ENCODE measurements at places on chromosomes 1 and 21. TPM values are rescaled to one million over a fixed set of nuclear protein-coding genes. Genes with fewer than 3 reads are reported as not detected.
A peak's percentile ranks its signal among the peaks of the same experiment; 100 is the strongest.

The SYTL1 gene
- 4.2 TPM for total RNA-seq

The PCSK9 gene
- 3.6 TPM for total RNA-seq

GRCh38 chr1:207882692-207883091, 28.2 kb downstream of the CD34 start:
- DNase-seq = no peak

GRCh38 chr1:241156231-241156965, 200.6 kb downstream of the RGS7 start:
- peak; percentile 86 for DNase-seq

- DNase-seq = no peak
Observed at GRCh38 chr21:45859041-45859761, 122.4 kb upstream of the COL6A1 start.

DNA sequence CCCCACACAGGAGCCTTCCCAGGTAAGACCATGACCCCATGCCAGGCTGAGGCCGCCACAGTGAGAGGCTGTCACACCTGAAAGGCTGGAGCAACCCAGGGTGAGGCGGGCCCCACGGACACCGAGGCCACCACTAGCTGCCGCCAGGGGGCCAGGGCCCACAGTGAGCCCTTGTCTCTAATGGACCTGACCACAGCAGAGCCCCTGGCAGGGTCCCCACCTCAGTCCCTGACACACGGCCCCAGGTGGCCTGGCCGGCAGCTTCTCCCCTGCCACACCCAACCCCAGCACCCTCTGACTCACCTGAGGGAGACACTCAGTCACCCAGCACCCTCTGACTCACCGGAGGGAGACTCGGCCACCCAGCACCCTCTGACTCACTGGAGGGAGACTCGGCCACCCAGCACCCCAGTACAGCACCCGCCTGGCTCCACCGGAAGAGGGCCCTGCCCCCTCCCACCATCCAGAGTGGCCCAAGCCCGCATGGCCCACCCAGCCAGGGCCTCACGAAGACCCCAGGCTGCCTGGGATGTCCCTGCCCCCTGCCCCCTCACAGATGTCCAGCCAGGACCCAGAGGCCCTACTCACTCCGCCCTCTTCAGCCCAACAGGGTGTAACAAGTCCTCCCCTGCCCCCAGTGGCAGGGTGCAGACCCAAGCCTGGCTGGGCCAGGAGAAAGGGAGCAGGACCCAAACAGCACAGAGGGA, 4.4 kb downstream of the DVL1 start:
- no peak for DNase-seq

DNA sequence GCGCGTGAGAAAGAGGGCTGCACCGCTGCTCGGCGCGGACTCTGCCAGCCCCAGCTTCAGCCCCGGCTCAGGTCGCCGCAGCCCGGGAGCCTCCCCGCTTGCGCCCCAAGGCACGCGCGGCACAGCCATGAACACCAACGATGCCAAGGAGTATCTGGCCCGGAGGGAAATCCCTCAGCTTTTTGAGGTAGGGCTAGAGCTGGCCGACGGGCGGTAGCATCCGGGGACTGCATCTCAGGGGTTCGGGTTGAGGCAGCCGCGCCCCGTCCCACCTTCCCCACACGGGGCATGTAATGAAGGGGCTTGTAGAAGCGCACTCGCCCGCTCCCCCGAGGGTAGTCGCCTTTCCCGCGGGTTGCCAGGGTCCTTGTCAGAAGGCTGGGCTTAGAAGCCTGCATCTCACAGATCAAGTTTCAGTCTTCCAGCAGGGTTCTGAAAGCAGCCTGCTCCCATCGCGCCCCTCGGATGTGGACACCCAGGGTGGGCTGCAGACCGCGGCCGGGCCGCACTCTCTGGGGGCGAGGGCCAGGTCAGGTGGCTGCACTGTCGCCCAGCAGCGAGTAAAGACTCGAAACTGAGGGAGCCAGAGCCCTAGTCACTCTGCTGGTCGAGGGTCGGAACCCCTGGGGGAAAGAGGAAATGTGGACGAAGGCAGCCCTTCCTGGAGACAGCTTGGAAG, 507 bp downstream of the AK5 start:
- no peak for DNase-seq

Measured in mucosa of descending colon (tissue), 3 donors.